ENCODE measurements at places on chromosomes 2 and 18.

DNA sequence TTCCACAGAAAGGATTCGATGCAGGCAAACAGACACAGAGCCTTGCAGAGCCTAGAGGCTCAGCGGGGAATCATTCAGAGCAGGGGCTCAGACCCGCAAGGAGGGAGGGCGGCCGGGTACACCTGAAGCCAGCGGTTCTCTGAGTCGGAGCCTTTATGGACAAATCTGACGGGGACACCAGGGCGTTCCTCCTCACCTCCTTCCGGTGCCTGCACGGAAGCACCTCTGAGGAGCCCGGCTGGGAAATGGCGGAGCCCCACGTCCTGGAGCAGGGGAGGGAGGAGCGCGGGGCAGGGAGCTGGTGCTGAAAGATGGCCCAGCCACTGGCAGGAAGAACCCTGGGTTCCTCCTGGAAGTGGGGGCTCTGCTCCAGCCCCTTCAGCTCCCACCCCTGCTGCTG, 193.5 kb upstream of the ALKAL2 start:
- no peak for DNase-seq

DNA sequence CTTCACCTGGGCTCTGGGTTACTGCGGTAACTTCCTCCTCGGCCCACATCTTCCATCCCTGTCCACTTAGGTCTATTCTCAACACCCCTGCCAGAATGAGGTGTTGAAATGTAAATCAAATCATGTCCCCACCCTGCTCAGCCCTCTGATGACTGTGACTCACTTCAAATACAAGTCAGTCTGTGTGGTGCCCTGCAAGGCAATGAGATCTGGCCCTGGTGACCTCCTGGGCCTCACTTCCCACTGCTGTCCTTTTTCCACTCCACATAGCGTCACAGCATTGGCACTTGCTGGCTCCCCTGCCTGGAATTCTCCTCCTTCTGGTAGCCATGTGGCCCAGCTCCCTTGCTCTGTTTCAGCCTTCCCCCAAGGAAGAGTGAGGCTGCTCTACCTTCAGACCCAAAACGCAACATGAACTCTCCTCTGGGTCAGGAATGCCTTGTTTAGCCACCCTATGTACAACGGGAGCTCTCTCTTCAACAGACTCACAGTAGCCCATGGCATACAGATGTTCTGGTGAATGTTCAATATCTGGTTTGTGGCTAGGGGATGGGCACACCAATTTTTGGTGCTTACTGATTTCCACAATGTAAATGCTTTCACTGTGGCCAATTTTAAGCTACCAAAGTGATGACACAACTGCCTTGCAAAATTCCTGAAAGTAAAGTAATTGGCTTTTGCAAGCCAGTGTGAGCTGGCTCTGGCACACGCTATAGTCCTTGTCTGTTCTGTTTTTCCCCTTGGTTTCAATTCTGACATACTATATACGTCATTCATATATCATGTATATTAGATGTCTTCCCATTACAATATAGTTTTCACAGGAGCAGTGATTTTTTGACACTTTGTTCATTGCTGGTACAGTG, 550.3 kb upstream of the HS6ST1 start:
- no peak for DNase-seq

GRCh38 chr2:29309090-29310029, 194.1 kb downstream of the CLIP4 start:
- DNase-seq = no peak

DNA sequence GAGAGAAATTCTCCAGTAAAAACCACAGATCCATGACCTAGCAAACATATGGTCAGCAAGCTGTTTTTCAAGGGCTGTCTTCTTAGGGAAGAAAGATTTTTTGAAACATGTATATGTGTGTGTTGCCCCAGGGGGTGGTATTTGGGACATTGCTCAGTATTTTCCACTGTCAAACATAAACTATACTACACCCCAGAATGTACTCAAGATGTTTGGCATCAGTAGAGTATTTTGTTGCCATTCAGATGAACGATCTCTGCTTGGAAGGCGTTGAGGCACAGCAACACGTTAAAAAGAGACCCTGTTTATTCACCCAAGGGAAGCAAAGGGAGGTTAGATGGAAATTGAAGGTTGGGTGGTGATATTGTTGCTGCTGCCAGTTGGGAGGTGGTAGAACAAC, 30.0 kb downstream of the EEF1B2 start:
- DNase-seq = no peak

DNA sequence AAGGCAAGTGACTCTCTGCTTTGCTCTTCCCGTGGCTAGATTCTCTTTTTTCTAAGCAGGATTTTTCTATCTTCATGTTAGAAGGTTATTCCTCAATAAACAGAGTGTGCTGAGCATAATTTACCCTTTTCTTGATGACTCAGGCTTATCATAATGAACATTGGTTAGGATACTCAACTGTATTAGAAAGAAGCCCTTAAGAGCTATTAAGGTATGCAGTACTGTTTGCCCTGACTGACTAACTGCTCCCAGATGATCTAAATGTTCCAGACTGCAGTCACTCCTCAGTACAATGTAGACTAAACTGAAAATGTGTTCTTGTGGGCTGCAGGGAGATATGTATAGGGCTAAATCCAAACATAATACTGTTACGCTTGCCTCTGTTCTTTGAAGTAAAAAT, 687.8 kb downstream of the NUP35 start:
- DNase-seq = no peak

GRCh38 chr2:61410185-61410584, 60.7 kb downstream of the USP34 start:
- no peak for DNase-seq

DNA sequence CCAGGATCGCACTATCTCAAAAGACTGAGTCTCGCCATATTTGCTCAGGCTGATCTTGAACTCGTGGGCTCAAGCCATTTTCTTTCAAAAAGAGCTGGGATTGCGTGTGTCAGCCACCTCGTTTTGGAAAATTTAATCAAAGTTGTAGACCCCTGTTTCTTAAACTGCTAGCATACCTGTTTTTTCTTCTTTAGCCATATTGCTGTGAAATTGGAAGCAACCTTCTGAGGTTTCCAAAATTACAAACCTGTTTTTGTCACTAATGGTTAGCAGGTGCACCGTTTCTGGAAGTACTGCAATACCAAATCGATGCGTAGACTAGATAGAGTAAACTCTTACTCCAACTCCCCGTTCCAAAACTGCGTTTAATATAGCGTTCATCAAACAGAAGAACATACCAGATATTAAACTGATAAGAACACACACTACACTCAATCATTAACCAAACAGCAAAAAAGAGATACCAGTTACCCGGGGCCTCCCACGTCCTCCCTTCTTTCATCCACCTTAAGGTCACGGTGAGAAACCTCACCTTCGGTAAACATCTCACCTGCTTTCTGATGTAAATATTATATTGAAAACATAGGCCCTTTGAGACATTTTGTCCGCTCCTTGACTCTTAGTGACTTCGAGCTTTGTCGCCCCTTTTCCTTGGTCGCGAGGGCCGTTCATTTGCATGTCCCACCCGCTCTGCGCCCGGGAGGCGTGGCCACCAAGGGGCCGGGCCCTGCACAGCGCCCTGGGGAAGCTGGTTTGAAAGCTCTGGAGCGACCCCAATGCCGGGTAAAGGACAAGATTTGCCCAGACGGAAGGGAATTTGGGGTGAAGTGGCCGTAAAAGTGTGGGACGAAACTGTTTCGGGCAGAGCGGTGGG, at the start of gene RNU2-63P:
TSS of gene RNU2-63P (minus strand) at position 462 of the 874 bp plus-strand sequence.
- no peak for DNase-seq

DNA sequence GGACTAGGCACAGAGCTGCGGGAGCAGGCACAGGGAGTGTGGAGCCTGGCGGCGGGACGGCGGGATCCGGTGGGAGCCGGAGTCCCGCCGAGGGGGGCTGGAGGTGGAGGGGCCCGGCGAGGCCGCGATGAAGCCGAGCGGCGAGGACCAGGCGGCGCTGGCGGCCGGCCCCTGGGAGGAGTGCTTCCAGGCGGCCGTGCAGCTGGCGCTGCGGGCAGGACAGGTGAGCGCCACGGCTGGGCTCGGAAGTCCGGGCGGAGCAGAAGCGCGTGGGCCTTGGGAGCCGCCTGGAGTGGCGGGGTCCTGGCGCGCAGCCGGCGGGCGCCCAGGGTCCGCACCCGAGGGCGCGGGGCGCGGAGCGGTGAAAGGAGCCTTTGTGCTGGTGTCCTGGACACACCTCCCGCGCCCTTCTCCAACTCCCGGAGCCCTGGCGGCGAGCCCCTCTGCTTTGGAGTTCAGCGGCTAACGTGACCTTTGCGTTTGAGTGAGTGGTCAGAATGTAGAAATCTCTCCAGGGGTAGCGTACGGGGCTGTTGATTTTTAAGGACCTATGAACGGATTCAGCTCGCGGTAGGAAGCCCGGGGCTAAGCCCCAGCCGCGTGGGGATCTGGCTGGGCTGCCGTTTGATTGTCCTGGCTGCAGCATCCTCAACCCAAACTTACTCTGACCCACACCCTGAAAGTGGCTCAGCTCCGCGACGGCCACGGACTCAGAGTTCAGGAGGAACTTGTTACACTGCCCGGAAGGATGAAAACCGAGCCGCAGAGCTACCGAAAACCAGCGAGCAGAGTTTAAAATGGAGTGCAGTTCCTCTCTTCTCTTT, 448 bp downstream of the IMPA2 start:
- DNase-seq = no peak

DNA sequence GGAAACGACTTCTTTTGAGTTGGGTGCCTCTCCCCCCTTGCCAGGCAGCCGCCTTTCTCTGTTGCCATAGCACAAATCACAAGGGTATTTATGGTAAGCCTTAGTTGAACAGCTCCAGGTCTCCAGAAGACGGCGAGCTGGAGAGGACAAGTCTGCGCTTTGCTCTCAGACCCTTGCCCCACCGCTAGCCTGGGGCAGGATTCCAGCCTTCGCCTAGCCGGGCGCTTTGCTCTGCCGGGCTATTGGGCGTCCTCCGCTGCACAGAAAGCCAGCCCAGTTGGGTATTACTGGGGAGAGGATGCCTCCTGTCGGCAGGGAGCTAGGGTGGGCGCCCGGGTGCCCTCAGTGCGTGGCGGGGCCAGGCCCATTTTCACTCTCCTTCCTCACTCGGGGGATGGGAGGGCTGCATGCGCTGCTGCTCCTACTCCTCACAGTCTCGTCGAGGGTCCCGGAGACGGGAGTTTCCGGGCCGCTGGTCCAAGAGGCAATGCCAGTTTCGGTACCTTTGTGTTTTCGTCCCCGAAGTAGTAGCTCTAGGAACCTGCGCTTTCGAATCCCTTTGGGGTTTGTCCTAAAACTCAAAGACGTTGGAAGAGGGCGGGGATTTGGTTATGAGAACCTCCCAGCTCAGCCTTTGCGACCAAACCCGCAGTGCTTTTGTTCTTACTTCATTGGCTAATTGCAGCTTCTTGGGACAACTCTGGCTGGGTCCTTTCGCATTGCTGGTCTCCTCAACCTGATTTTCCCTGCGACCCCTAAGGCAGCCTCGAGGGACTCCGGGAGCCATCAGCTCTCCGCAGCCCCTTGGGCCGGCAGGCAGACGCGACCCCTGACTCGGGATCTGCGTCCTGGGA, 3.6 kb upstream of the DLX2 start:
- DNase-seq = no peak

- DNase-seq = no peak
These were observed 237.5 kb downstream of the PHLPP1 start for GRCh38 chr18:62952807-62953206.

GRCh38 chr2:168525716-168526446, 69.8 kb downstream of the CERS6 start:
- DNase-seq = no peak

DNA sequence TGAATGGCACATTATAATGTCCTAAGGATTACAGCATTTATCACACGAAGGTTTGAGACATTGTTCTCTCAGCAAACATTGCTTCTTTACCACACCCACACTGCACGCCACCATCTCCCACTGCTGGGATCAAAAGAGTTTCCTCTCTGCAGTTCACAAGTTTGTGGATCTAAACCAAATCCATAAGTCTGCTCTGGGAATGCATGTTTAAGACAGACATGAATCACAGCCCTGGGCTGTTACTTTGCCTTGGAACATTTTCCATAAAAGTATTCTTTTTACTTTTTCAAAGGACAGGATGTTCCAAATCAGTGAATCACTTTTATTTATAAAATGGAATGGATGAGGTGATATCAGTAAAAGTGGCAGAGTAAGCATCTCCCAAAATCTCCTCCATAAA, 36.1 kb downstream of the STPG4 start:
- DNase-seq = no peak

- no peak for DNase-seq
These were observed at the start of gene RAB17 for GRCh38 chr2:237590272-237591140. Gene RAB17 (minus strand): TSS chr2:237590734. CDS start chr2:237586154, 4,580 bp downstream.

GRCh38 chr2:61233581-61233980, 71.6 kb downstream of the C2orf74 start:
- no peak for DNase-seq

- no peak for DNase-seq
These were observed 153.5 kb downstream of the ARHGAP15 start for GRCh38 chr2:143282684-143283083.

GRCh38 chr2:165425556-165425955, 43.9 kb upstream of the CSRNP3 start:
- no peak for DNase-seq

DNA sequence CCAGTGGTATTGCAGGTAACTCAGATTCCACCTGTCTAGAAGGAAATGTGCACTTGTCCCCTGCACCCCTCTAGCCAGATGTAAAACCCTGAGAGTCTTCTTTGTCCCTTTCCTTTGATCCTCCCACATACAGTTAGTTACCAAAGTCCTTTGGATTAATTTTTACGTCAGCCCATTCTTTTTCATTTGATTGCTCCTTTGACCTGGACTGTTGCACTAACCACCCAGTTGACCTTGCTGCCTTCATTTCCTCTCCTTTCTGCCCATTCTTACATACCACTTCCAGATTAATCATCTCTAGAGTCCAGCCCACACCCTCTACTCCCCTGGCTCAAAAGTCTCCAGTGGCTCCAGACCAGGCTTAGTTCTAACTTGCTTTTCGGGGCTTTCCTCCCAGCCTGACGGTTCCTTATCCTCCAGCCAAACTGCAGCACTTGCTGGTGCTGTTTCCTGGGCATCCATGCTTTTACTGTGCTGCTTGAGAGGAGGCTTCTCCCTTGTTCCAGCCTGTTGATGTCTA, 99.3 kb downstream of the SPTBN1 start:
- no peak for DNase-seq

DNA sequence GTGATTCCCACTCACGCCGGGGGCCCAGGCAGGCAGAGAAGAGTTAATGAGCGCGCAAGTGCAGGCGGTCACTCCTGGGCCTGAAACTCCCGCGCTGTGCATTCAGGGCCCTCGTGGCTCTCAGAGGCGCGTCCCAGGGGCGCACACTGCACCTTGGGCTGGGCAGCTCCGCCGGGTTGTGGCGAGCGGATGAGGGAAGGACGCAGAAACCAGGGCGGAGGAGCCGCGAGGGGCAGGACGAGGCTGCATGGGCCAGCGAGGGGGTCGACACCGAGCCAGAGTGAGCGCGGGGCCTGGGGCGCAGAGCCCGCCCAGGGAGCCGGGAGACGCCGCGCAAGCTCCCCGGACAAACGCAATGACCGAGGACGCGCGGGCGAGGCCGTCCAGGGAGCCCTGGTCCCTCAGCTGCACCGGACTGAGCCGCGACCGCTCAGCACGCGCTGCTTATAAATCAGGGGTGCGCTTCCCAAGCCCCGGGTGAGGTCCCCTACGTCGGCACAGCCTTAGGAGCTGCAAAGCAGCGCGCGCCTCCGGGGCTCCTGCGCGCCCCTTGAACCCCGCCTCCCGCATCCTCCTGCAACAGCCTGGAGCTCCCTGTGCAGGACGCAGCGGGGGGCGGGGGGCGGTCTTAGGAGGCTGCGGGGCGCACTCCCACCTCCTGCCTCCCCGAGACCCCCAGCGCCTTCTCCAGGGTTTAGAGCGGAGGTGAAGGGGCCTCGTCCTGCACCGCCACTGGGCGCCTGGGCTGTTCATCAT, 180.2 kb upstream of the ALKAL2 start:
- DNase-seq = no peak
